ENCODE measurements at places on chromosomes 2 and 18. TPM values are rescaled to one million over a fixed set of nuclear protein-coding genes. Genes with fewer than 3 reads are reported as not detected.

- H3K4me1 ChIP-seq: no peaks in the 10 kb centered on the region
- no peak overlapping the region for H3K27ac ChIP-seq
- DNase-seq: no peak
- H3K4me3 ChIP-seq: no peak overlapping the region
These were observed 113.6 kb upstream of the TTC39C start for GRCh38 chr18:23900994-23901393.

GRCh38 chr2:193806088-193806774 lies 1611.5 kb upstream of the TMEFF2 start:
- no peaks in the 10 kb centered on the region for H3K27me3 ChIP-seq
- H3K4me3 ChIP-seq: no peak overlapping the region
- no peaks in the 10 kb centered on the region for H3K36me3 ChIP-seq

GRCh38 chr2:66448136-66448991 lies 13.4 kb downstream of the MEIS1 start:
- DNase-seq: no peak
- H3K36me3 ChIP-seq: no peaks in the 10 kb centered on the region
- H3K4me1 ChIP-seq: no peaks in the 10 kb centered on the region
- no peak overlapping the region for H3K27ac ChIP-seq

- H3K27me3 ChIP-seq: no peaks in the 10 kb centered on the region
- DNase-seq: no peak
- no peaks in the 10 kb centered on the region for H3K4me1 ChIP-seq
- H3K4me3 ChIP-seq: no peak overlapping the region
These were observed 739.4 kb upstream of the RAB6C start for GRCh38 chr2:129240061-129240460.

DNA sequence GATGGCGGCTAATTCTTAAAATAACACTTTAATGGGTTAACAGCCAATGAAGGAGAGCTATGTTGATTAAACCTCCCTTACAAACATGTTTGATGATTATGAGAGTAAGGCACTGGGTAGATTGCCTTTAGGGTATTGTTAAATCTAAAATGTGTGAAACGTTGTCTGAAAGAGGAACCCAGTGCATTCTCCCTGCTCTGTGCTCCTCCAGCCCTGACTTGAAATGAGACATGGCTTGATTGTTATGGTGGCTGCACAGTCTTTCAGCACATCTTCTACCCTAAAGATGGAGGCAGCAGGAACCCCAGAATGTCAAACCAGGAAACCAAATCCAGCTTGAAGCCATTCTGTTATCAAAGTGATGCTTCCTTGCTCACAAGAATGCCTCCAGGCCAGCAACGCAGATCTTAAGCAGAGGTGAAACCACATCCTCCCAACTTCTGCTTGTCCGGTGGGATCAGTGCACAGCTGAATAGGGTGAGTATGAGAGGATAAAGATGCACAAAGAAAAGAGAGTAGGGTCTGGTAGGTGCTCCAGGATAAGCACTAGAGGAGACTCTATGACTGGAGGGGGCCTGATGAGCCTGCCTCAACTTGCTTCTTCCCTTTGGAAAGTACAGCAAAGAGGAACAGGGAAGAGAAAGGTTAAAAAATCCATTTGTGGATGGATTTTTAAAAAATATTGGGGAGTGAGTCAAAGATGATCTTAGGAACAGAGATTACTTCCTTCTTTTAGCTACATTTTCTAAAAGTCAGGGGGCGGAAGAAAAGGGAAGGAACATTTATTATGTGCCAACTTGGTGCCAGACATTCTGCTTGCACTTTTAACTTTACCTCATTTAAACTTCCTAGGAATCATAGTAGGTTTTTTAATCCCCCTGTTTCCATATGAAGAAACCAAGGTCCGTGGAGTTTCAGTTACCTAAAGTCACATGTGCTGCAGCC lies 523.0 kb downstream of the TXNL1 start:
- H3K36me3 ChIP-seq: no peaks in the 10 kb centered on the region
- H3K27ac ChIP-seq: no peak overlapping the region
- no peak overlapping the region for H3K4me3 ChIP-seq
- H3K27me3 ChIP-seq: no peaks in the 10 kb centered on the region

GRCh38 chr2:235701206-235701981 lies 207.6 kb downstream of the AGAP1 start:
- H3K27ac ChIP-seq: no peak overlapping the region
- H3K27me3 ChIP-seq: no peaks in the 10 kb centered on the region
- H3K36me3 ChIP-seq: no peaks in the 10 kb centered on the region
- peaks cover 32% of the 10 kb centered on the region for H3K4me1 ChIP-seq
- DNase-seq: no peak

- H3K27me3 ChIP-seq: no peaks in the 10 kb centered on the region
- H3K4me1 ChIP-seq: peaks cover 36% of the 10 kb centered on the region
- no peak overlapping the region for H3K27ac ChIP-seq
- no peaks in the 10 kb centered on the region for H3K36me3 ChIP-seq
These were observed 111.8 kb upstream of the SLC35G4 start for GRCh38 chr18:11497585-11497984.

Gene PJVK
- 7.4 TPM for total RNA-seq

Gene R3HDM1
- total RNA-seq: 35.0 TPM

Gene CACNB4
- 3.4 TPM for total RNA-seq

Measured in osteocyte (in vitro differentiated cells).